Activated T-helper 1 cell treated with Interleukin-2 at 50 U/mL for 16 hours (primary cell): ENCODE measurements at places on chromosomes 11 and 22.

- no peak for DNase-seq
Measured at GRCh38 chr11:74138021-74138420, 32.8 kb downstream of the C2CD3 start.

- no peak for DNase-seq
Measured at GRCh38 chr11:85086504-85087284, 540.5 kb downstream of the DLG2 start.

DNA sequence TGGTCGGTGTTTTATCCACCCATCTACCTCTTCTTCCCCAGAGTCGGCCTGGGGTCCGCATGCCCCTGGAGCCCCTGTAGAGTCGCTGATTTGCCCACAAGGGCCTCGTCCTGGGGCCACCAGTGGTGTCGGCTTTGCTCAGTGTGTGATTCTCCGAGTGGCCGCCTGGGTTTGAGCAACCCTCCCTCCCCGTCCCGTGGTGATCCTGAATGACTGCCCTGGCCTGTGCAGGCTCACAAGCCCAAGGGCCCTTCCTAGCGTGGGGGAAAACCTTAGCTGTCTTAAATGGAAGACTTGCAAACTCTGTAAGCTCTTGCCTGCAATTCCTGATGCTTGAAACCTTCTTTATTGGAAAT is 128.3 kb downstream of the OSBP2 start:
- DNase-seq = no peak

DNA sequence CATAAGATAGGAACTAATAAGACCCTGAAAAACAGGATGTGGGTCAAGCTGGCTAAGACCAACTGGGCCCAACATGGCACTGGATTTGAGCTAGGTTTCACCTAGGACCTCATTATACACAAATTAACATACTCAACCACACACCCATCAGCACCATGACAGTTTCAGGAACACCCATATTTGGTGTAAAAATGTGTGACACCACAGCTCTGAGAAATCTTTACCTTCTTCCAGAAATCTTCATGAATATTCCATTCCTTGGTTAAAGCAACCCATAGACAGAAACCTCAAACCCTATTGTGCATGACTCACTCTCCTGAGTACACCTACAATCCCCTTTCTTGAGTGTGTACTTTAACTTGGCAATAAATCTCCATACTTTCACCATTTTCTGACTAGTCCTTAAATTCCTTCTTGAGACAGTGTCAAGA is 378.8 kb downstream of the DYNC2H1 start:
- no peak for DNase-seq

DNA sequence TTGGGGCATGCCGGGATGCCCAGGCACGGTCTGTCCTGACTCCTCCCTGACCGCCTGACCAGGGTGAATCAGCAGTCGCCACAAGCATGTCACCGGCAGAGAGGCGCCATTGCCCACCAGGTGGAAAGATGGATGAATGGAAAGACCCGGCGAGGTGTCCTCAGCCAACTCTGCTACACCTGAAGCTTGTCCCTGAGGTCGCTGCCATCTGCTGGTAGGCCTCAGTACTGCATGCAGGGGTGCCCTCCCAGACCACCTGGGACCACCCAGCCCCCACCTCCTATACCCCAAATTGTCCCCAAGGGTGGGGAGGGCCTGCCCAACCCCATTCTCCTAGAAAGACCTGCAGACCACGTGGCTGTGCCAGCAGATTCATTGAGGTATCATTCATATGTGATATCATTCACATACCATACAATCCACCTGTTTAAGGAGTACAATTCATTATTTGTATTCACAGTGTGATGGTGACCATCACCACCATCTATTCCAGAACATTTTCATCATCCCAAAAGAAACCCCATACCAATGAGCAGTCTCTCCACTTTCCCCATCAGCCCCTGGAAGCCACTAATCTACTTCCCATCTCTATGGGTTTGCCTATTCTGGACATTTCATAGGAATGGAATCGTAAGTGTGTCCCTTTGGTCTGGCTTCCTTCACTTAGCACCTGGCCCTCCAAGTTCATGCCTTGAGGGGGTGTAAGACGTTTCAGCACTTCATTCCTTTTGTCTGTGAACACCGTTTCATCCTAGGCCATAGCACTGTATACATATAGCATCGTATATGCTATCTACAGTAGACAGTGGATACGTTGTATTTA is 17.5 kb downstream of the FGF3 start:
- DNase-seq = no peak

DNA sequence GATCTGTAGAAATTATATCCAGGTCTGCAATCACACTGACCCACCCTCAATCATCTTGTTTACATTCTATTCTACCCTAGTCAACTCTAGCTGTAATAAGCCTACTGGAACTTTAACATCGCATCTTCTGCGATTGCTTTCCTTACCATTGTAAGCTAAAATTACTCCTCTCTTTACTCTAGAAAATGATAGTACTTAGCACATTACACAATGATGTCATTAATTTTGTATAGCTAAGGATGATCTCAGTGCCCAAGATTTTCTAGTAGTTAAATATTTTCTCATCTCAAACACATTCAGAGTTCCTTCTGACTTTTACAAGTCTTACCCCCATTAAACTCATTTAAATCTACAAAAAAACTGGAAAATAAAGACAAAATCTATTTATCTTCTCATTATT is 39.6 kb upstream of the CTSC start:
- no peak for DNase-seq

GRCh38 chr11:102592634-102593581 is 32.2 kb downstream of the MMP20 start:
- DNase-seq = no peak

DNA sequence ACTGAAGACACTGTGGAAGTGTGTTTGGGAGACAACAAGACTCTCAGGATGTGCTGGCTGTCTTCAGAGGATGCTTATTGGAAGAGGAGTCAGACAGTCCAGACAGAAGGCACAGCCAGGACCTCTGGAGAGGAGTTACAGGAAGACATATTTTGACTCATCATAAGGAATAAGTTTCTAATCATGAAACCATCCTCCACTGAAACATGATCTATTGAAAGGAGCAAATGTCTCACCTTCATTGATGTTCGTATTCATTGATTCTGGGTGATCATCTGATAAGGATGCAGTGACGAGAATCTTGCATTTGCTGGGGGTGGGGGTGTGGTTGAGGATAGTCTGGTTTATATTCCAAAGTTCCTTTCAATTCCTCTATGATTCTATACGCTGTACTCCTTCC is 2.5 kb upstream of the CXCR5 start:
- DNase-seq = no peak

DNA sequence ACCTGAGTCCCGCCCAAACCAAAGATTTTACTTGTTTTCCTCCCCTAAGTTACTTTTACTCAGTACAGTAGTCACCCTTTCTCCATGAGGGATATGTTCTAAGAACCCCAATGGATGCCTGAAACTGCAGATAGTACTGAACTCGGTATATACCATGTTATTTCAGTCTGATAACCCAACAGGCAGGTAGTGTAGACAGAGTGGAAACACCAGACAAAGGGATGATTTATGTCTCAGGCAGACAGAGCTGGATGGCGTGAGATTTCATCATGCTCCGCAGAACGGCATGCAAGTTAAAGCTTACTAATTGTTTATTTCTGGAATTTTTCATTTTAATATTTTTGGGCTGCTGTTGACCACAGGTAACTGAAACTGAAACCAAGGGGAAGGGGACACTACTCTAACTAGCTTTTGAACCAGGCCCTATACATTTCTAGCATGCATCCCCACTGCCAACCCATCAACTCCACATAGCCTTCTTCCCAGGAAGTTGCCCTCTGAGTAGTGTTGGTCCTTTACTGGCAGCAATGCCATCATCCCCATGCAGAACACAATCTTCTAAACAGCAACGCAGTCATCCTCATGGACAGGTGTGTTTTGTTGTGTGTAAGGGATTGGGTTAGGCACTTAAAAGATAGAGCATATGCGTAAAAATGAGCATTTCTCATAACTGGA is 27.7 kb downstream of the CSRP3 start:
- no peak for DNase-seq

DNA sequence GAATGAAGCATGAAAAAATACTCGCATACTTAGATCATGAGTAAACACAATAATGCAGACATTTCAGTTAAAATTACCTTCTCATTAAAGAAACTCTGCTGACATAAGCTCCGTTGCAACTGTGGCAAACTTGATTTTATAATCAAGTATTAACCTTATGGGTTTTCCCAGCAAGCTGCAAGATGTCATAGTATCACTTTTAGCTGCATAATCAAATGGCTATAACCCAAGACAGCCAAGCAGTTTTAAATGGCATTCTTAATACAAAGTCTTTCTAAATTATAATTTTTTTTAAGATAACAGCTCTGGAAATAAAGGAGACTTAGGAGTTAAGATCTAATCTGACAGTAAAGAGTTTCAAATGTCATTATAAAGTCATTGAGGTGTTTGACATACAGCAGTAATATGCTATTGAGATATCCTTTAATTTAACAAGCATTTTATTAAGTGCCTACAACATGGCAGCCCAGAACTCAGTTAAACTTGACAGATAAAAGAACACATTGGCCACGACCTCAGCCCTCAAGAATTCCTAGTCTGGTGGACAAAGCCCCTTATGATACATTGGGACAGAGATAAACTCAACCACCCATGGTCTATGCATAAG is 163.1 kb upstream of the FAT3 start:
- no peak for DNase-seq

GRCh38 chr11:34558673-34559072 is 45.1 kb upstream of the ELF5 start:
- no peak for DNase-seq

- no peak for DNase-seq
Measured at GRCh38 chr11:122186439-122187080, 70.5 kb upstream of the BLID start.

DNA sequence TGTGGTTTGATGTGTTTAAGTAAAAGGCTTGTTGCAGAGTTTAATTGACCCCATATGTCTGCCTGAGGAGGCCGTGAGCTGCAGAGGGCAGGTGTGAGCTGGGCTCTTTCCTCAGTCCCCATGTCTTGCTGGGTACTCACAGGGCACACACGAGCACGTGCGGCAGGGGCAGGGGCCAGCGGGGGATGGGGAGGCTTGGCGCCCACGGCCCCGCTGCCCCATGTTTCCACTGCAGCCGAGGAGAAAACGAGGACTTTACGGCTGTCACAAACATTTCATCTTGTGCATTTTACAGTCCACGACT is 24.7 kb upstream of the CCDC188 start:
- no peak for DNase-seq

GRCh38 chr11:36367806-36368680 is 72.0 kb downstream of the PRR5L start:
- DNase-seq = no peak

- no peak for DNase-seq
Measured at GRCh38 chr11:20238712-20239111, 78.4 kb upstream of the DBX1 start.

DNA sequence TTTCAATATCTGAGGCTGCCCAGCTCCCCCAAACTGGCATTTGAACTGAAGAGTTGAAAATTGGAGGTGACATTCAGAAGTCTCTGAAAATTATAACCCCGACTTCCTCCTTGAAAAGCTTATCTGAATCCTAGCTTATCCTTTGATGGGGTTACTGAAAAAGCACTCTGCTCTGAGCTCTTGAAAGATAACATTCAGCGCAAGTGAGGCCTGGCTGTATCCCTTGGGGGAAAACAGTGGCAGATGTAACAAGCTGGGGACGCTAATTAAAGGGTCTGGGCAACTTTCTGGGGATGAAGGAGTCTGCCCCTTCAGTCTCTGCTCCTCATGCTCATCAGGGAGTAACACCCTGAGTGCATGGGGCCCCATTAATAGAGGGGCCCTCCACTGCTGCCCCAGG is 402.0 kb upstream of the CADM1 start:
- no peak for DNase-seq

GRCh38 chr11:127073621-127074020 is 73.1 kb upstream of the KIRREL3 start:
- no peak for DNase-seq

DNA sequence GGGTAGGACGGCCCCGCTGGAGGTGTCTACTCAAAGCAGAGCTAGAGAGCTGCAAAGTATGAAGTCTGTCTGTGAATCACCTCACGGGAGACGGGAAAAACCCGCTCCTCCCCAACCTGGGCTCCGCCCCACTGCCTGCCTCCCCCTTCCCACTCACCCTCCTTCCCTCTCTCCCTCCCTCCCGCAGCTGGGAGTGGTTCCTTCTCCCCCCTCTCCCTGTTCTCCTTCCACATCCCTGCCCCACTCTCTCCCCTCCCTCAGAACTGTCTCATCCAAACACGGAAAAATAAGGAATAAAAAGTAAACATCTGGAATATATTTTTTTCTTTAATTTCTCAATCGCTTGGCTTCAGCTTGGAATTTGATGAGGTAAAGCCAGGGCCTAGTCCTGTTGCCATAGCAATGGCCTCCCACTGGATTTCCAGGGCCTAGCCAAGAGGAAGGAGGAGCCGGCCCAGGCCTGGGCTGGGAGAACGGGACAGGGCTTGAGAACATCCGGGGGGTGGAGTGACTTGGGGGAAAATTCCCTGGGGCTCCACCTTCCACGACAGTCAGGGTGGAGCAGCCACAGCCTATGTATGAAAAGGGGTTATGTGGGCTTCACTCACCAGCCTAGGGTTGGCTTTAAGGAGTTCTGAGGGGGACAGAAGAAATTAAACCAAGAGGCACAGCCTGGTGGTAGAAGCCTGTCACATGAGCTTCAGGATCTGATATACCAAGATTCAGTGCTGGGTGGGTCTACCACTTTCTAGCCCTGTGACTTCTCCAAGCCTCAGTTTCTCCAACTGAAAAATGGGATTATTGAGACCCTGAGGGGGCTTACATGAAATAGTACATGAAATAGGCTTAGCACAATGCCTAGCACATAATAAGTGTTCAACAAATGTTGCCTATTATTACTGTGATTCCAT is 2.2 kb downstream of the TNKS1BP1 start:
- DNase-seq = no peak

DNA sequence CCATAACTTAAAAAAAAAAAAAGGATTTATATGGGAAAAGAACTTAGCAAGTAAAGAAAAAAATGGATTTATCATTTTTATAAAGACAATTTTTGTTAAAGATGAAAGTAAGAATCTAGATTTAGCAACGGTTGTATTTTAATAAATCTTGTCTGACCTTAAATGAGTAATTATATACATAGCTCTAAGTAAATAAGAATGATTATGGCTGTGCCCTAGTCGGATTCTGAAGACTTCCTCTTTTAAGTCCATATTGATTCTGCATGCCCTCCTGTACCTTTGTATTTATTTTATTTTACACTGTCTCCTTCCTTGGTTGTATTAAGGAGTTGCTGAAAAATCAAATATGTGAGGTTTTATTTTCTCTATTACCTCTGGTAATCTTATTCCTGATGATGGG is 7.1 kb downstream of the RBX1 start:
- DNase-seq = no peak

DNA sequence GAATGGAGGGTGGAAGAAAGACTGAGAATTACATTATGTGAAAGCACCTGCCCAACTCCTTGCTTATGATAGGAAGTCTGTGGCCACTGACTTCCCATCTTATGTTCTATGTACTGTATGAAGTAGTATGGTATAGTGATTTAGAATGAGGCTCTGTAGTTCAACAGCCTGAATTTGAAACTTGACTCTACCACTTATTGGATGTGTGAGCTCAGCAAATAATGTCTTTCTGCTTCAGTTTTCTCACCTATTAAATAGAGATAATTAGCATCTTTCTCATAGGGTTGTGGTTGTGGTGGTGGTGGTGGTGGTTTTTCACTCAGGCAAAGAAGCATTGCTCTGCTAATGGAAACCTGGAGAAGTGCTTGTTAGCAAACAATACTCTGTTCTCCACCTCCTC is 121.6 kb downstream of the PAX6 start:
- DNase-seq = no peak

- DNase-seq = no peak
Measured at GRCh38 chr11:128968916-128969315, 26.2 kb upstream of the TP53AIP1 start.
